ENCODE measurements at places on chromosomes 5 and 9. TPM values are rescaled to one million over a fixed set of nuclear protein-coding genes. Genes with fewer than 3 reads are reported as not detected.
A peak's percentile ranks its signal among the peaks of the same experiment; 100 is the strongest.

Gene TMC1
- not detected for total RNA-seq

Gene SMARCA2
- total RNA-seq: 49.9 TPM

Gene MEIKIN
- not detected for total RNA-seq

Gene FBXL7
- total RNA-seq: 22.4 TPM

Gene OR1Q1
- not detected for total RNA-seq

Gene MACROH2A1
- total RNA-seq: 121 TPM

Gene C9orf43
- 0.66 TPM for total RNA-seq

Gene FRRS1L
- 1.1 TPM for total RNA-seq

Gene CD72
- 1.8 TPM for total RNA-seq

Gene DMRT3
- not detected for total RNA-seq

DNA sequence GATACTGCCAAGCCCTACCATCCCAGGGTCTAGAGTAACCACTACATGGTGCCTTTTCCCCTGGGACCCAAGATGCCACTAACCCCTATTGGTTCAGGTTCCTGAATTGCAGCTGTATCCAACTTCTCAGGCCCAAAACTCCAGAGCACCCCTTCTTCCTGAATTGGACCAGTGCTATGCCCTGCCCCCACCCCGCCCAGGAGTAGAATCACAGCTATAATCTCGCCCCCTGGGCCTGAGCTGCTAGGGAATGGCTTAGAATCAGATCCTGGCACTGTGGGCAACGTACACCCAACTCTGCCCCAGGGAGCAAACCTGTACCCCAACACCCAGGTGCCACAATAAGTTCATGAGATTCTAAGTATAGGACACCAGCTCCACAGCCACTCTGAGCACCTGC, 206.3 kb downstream of the CACNA1B start:
- no peak overlapping the region for H3K4me3 ChIP-seq
- no peak for DNase-seq
- H3K27me3 ChIP-seq: no peaks in the 10 kb centered on the region
- H3K4me1 ChIP-seq: no peaks in the 10 kb centered on the region

DNA sequence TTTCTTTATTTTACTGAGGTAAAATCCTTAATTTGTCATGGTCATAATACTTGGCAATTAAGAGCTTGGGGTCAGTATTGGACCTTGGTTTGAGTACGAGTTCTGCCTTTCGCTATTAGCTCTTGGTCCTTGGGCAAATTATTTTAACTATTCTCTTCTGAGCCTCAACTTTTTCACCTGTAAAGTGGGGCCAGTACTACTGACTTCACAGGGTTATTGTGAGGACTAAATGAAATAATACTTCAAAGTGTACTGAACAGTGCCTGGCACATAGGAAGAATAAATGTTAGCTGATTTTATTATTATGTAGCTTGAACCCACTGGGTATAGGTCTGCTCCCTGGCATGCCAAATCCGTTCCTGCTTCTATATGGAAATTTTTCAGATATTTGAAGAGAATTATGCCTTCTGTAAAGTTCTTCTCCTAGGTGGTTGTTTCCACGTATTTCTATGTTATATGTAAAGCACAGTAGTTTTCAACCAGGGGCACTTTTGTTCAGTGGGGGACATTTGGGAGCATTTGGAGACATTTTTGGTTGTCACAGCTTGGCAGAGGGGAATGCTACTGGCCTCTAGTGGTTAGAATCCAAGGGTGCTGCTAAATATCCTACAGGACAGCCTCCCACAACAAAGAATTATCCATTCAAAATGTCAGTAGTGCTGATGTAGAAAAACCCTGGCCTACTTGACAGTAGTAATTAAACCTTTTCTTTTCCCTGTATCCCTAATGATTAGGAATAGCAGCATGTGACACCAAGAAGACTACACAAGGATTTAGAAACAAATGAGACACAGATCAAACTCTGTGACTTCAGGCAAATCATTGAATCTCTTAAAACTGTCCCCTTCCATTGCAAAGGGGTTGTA, 4.5 kb downstream of the RCL1 start:
- H3K4me3 ChIP-seq: no peak overlapping the region
- no peak overlapping the region for H3K27ac ChIP-seq
- no peaks in the 10 kb centered on the region for H3K36me3 ChIP-seq
- DNase-seq: peak; percentile 6
- H3K27me3 ChIP-seq: no peaks in the 10 kb centered on the region

DNA sequence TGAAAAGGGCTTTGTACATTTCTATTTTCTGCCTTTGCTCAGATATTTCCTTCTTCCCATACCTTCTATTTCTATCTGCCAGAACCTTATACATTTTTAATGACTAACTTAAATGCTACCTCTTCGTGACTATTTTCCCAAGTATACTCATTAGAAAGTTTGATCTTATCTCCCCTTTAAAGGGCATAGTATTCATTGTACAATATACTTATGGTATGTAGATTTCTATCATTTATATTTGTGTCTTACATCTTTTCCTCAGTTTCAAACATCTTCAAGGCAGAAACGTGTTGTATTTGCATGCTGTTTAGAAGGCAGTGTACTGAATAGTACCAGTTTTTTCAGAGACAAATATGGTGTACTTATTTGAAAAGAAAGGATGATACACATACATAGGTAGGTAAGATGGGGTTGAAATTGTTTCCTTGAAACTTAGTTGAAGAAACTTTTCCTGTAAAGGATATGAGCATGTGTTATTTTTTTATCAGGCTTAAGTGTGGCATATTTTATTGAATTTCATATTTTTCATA, 518.1 kb upstream of the NUDT12 start:
- H3K4me1 ChIP-seq: no peaks in the 10 kb centered on the region
- no peaks in the 10 kb centered on the region for H3K27me3 ChIP-seq
- no peak overlapping the region for H3K4me3 ChIP-seq
- H3K27ac ChIP-seq: no peak overlapping the region
- no peak for DNase-seq

GRCh38 chr9:100269656-100270055, 83.1 kb downstream of the TEX10 start:
- H3K4me3 ChIP-seq: no peak overlapping the region
- no peaks in the 10 kb centered on the region for H3K36me3 ChIP-seq
- no peak overlapping the region for H3K27ac ChIP-seq
- no peaks in the 10 kb centered on the region for H3K27me3 ChIP-seq
- DNase-seq: no peak

DNA sequence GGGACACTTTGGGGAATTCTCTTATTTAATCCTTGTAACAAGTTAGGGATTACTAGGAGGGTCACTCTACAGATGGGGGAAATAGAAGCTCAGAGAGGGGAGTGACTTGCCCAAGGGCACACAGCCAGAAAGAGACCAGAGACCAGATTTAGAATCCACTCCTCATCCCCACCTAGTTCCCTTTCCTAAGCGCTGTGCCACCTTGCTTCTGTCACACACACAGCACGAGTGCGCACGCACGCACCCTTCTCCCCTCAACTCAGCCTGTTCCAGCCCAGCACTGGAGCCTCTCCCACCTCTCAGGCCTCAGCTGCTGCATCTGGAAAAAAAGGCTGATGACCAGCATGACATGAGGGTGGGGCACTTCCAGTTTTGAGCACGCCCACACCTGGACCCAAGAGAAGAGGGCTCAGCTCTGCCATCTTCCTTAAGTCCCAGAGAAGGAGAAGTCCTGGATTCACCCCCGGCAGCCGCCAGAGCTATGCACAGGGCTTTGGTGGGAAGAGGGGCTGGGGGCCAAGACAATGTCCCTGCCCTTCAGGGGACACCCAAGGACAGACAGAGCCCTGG, 18.5 kb downstream of the NR5A1 start:
- no peak overlapping the region for H3K4me3 ChIP-seq
- H3K4me1 ChIP-seq: no peaks in the 10 kb centered on the region
- no peak overlapping the region for H3K27ac ChIP-seq
- no peaks in the 10 kb centered on the region for H3K36me3 ChIP-seq
- H3K27me3 ChIP-seq: peaks cover 47% of the 10 kb centered on the region

DNA sequence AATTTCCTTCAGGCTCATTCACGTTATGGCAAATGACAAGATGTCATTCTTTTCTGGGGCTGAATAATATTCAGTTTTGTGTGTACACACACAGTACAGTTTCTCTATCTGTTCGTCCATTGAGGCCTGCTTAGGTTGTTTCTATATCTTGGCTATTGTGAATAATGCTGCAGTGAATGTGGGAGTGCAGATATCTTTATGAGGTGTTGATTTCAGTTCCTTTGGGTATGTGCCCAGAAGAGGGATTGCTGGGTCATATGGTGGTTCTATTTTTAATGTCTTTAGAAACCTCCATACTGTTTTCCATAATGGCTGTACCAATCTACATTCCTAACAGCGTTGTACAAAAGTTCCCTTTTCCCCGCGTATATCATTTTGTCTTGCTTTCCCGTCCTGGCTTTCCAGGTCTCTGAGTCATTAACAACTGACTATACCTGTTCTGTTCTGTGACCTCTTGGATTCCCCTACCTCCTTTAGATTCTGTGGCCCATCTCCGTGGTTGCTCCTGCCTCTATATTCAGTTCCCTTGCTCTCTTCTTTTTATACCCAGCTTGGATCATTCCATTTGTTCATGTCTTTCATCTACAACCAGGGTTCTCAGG, 6.8 kb downstream of the SNX30 start:
- no peak for DNase-seq
- peaks cover 20% of the 10 kb centered on the region for H3K4me1 ChIP-seq
- H3K36me3 ChIP-seq: no peaks in the 10 kb centered on the region
- no peaks in the 10 kb centered on the region for H3K27me3 ChIP-seq
- H3K4me3 ChIP-seq: no peak overlapping the region
- H3K27ac ChIP-seq: no peak overlapping the region
